ENCODE measurements at places on chromosomes 2 and 18.

DNA sequence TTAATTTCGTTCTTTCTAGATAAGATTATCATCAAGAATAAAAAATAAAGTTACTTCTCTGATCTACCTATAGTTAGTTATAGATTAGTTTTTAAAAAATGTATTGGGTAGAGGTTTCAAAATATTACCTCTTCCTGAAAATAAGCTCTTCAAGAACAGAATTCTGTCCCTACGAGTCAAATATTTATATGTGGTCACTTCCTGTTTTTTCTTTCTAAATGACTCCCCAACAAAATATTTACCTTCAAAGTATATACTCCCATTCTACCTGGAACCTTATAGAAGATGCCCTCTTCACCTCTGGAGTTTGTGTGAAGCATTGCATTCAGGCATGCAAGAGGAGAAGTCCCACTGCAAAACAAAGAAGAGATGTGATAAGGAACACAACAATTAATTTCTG lies 72.3 kb downstream of the ASXL2 start:
- DNase-seq = no peak

GRCh38 chr2:33130544-33130943 lies 183.8 kb downstream of the LTBP1 start:
- DNase-seq = no peak

- DNase-seq = no peak
These were observed 6.1 kb downstream of the AFF3 start for GRCh38 chr2:100136310-100136709.

- no peak for DNase-seq
These were observed 71.7 kb upstream of the GRB14 start for GRCh38 chr2:164692958-164693357.

GRCh38 chr2:64359892-64360657 lies 93.9 kb upstream of the LGALSL start:
- no peak for DNase-seq

GRCh38 chr2:31079665-31080064 lies 58.6 kb downstream of the GALNT14 start:
- DNase-seq = no peak

GRCh38 chr2:86333378-86333777 lies 4.0 kb downstream of the REEP1 start:
- no peak for DNase-seq

Measured in effector memory CD8-positive, alpha-beta T cell (primary cell).